ENCODE measurements at places on chromosomes 3 and 15.
A peak's percentile ranks its signal among the peaks of the same experiment; 100 is the strongest.

DNA sequence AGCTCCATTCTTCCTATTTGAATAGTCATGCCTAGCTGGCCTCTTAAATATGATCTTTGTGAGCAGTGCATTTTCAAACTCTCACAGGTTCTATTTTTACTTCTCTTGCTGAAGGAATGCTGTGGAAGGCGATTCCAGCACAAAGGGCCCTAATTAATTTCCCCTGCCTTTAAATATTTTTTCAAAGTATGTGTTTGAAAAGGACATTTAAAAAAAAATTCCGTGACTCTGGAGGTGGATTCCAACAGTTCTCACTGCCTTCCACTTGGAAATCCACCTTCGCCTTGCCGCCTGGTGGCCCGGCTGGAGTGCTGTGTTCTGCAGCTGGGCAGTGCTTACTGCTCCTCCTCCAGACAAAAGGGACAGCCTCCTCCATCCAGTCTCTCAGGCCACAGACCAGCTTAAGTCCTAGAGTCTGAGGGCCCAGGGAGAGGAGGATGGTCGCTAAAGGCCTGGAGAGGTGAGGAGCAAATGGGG is 61.5 kb upstream of the CORO2B start:
- DNase-seq: no peak

DNA sequence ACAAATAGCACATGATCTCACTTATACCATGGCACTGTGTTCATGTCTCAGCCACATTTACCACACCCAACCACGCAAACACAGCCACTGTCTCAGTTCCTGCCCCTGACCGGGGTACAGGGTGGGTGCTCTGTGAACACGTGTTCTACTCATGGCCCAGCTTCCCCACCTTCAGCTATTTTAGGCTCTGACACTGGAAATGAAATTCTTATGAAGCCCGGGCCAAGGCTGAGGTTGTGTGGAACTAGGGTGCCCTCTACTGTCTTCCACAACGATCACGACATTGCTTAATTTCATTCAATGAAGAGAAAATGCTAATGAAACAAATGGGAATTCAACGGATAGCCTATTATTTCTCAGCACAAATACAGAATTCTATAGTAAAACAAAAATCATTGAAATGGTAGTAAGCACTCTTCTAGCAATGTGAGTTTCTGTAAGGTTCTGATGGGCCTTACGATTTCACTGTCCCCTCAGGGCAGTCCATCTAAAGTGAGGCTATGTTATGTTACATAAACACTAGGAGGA is 2.1 kb upstream of the GABRA5 start:
- DNase-seq: peak; percentile 10

DNA sequence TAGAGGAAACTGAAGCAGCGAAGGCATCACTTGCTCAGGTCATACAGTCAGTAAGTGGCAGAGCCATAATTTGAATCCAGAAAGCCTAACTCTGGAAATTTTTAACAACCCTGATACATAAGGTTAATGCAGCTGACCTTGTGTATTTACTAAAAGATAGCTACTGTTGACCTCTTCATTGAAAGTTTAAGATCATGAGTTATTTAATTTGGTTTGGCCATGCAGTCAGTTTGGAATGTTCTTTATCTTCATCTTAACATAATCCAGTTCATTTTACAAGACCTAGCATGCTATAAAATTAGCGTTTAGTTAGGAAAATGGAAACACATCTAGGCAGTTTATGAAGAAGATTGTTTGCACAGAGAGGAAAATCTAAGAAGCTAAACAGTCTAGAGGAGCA is 240.9 kb downstream of the RBMS3 start:
- DNase-seq: no peak

DNA sequence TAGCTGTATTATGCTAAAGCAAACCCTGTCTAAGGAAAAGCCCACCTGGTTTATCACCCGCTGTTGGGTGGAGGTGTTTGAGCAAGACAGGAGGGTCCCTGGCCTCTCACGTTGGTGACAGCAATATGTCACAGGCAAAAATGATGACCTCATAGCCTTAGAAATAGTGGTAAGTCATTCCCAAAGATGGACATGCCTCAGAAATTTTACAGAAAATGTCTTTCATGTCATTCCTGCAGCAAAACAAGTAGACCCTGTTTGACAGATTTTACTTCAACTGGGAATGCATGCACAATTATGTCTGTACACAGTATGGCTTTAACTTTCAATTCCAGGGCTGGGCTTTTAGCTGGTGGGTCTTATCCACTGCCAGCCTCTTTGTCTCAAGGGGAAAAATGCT is 362.3 kb upstream of the C2CD4B start:
- no peak for DNase-seq

DNA sequence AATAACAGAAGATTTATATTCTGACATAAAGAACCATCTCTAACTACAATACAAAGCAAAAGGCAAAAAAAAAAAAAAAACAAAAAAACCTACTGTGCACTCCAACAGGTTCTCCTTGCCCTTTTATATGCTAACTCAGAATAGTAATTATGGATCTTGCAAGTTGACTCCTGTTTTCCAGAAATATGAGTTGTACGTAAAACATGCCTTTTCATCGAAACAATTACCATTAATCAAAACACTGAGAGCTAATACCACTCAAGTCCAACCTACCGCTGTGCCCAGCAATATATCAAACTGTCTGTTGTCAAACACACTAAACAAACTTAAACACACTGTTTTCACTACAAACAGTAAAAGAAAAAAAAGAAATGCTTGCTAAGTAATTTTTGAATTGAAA is 389.8 kb downstream of the TBC1D5 start:
- no peak for DNase-seq

GRCh38 chr15:75693501-75694240 is 19.0 kb downstream of the CSPG4 start:
- DNase-seq: no peak

- no peak for DNase-seq
These were observed 1.2 kb downstream of the SLC12A6 start for GRCh38 chr15:34336231-34336990.

- no peak for DNase-seq
These were observed 107.5 kb downstream of the RASA2 start for GRCh38 chr3:141594357-141594756.

DNA sequence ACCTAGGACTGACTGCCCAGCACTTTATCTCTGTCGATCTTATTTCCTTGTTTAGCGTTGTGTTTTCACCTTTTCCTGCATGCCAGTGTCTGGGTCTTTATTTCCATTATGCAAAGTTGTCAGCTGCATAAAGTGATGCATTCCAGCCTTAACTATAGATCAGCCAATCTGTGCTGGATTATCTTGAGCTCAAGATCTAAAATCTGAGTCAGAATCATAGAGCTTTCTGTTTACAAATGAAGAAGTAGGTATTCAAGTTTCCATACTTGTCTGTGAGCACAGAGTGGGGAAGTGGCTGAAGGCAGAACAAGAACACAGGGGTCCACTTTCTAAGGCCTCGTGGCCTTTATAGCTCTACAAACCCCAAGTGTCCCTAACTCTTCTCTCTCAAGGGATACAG is 82.4 kb upstream of the PLCL2 start:
- DNase-seq: no peak

- DNase-seq: no peak
These were observed 547.3 kb downstream of the MECOM start for GRCh38 chr3:169116056-169116693.

DNA sequence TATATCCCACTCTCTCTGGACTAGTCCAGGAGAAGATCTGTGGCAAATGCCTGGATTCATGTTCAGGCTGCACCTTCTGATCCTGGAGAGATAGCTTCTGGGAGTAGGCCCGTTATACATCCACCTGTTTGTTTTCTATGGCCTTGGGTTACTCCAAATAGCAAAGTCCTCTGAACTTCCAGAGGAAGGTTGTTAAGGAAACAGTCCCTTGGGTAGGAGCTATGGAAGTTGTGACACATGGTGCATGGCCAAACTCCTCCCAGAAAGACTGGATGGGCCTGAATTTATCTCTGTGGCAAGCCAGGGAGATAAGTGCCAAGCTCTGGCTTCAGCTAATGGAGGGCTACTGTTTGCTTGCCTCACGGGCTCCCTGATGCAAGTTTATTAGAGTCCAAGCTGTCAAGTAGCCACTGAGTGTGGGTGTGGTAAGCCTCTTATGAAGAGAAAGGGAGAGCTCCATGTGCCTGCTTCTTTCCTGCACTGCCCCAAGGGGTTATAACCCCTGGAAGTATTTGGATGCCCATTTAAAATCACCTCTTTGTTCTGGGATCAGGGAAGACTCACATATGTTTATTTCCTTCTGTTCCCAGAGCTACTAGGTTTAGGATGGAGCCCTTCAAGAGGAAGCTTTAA is 328.7 kb upstream of the ATP11B start:
- DNase-seq: no peak

- no peak for DNase-seq
These were observed 8.0 kb downstream of the MAP2K5 start for GRCh38 chr15:67550522-67550921.

- no peak for DNase-seq
These were observed 64.0 kb downstream of the RGMA start for GRCh38 chr15:93024716-93025624.

GRCh38 chr3:179309225-179310078 is 13.4 kb upstream of the ZNF639 start:
- no peak for DNase-seq

GRCh38 chr3:154178172-154178571 is 57.0 kb downstream of the ARHGEF26 start:
- DNase-seq: peak; percentile 14

GRCh38 chr3:13587442-13587841 is 38.5 kb downstream of the FBLN2 start:
- no peak for DNase-seq

DNA sequence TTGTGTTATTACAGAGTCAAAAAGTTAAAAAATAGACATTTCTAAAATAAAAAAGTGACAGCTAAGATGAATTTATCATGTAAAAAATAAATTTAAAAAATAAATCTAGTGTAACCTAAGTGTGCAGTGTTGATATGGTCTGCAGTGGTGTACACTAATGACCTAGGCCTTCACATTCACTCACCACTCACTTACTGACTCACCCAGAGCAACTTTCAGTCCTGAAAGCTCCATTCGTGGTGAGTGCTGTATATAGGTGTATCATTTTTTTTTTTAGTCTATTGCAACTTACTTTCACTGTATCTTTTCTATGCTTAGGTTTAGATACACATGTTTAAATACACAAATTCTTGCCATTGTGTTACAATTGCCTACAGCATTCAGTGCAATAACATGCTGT is 459.4 kb upstream of the ROBO1 start:
- no peak for DNase-seq

DNA sequence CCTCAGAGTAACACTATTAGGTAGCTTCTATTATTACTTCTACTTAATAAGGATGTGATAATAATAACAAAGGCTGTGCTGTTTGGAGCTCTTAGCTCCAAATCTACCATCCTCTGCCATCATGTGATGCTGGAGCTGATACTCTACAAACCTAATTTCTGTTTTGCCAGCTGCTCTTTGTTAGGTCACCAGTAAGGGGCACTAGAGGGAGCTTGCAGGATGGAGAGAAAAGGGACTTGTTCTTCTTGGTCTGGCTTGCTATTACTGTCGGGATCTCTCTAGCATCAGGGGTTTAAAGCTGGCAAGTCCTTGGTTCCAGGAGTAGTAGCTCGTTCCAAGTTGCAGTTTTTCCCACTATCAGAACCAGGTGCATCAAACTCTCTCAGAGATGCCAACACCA is 194.9 kb upstream of the KBTBD8 start:
- DNase-seq: no peak

DNA sequence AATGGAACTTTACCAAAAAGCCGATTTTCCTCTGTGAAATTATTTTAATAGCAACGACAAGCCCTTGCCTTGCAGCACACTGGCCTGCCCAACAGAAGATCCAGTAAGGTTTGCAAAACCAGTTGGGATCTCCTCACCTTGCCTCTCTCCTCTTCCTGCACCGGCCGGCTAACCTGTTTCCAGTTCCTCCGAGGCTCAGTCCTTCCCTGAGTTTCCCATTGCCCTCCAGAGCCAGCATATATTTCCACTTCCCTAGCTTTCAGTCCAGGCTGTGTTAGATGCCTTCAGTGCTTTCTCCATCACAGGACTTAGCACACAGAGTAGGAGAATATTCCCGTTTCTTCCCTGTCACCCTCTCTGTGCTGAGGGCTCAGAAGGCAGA is 60.3 kb downstream of the NOX5 start:
- no peak for DNase-seq

DNA sequence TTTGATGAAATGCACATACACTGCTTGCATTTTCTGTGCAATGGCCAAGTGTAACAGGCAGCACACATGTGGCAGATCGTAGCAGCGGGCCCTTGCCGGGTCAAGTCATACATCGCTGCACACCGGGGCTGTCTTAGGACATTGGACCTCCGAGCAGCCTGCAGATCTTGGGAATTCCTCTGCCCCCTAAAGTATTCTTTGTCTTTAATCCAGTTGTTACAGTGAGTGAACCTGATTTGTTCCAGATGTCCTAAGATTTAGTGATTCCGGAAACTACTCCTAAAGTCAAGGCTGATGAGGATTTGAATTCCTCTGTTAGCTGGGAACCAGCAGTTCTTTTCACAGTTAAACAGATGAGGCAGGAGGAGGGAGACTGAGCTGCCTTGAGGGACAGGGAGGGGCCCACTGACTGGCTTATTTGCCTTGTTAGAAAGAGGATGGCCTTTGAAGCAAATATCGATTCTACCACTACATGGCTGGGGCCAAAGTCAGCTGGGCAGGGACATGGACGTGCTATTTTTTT is 190.7 kb upstream of the CTDSPL start:
- DNase-seq: no peak

- DNase-seq: no peak
These were observed 300.3 kb downstream of the FEZF2 start for GRCh38 chr3:62073038-62073437.

DNA sequence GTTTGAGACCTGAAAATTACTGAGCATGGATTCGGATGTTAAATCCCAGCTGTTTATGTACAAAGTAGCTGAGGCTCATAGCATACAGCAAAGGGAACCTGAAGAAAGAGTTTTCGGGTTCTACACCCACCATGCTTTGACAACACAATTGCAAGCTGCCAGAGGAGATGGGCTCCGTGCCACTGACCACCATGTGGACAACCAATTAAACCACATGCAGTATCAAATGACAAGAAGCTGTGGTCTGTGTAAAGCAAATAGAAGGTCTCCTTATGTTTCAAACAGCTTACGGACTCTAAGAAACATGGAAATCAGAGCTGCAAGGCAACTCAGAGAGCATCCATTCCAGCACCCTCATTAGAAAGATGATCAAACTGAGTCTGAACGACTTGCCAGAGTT is 12.9 kb downstream of the GABRB3 start:
- no peak for DNase-seq

Measured in AML-193 (cell line).